Trophoblast cell (in vitro differentiated cells and primary cell): ENCODE measurements at places on chromosomes 7 and 10.

- H3K36me3 ChIP-seq = no peaks in the 10 kb centered on the region
- no peak overlapping the region for H3K4me3 ChIP-seq
- no peak for DNase-seq
- no peaks in the 10 kb centered on the region for H3K27me3 ChIP-seq
- peaks cover 7% of the 10 kb centered on the region for H3K4me1 ChIP-seq
- H3K27ac ChIP-seq = no peak overlapping the region
Measured at GRCh38 chr7:149870701-149871483, 2.9 kb upstream of the ATP6V0E2 start.

DNA sequence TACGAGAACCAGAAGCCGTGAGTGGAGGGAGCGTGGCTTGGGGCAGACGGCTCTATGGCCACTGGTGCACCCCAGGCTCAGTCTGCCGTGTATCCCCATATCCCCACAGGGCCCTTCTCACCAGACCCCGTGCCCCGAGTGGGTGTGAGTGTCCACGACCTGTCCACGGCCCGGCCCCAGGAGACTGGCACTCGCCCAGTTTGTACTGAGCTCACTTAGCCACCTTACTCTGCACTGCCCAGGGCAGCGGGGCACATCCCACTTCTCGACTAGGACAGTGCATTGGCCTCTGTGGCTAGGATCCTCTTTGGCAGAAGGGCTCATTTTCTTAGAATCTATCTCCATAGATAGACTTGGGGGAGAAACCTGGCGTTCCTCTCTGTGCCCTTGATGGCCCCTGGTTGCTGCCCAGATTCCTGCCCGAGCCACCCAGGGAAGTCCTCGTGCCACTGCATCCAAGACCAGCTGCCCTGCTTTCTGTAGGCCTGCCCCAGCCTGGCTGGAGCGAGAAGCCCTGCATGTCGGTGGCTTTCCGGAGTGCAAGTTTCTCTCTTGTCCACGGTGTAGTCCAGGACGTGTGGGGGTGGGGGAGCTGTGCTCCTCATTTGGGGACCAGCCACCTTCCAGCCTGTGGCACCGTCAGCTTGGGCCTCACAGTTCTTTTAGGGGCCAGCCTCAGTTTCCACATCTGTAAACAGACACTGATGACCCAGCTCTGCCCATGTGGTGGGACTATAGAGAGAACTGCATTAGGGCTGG lies 11.9 kb downstream of the TMEM120A start:
- H3K4me3 ChIP-seq = no peak overlapping the region
- no peaks in the 10 kb centered on the region for H3K27me3 ChIP-seq
- peaks cover 79% of the 10 kb centered on the region for H3K36me3 ChIP-seq
- H3K27ac ChIP-seq = no peak overlapping the region
- no peak for DNase-seq
- no peaks in the 10 kb centered on the region for H3K4me1 ChIP-seq

DNA sequence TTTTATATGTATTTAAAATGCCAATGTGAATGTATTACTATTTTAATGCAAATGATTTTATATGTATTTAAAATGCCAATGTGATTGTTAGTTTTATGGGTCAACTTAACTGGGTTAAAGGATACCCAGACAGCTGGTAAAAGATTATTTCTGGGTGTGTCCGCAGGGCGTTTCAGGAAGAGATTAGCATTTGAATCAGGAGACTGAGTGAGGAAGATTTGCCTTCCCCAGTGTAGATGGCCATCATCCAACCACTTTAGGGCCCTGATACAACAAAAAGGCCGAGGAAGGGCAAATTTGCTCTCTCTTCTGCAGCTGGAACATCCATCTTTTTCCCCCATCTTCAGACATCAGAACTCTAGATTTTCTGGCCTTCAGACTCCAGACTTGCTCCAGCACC lies 116.2 kb downstream of the BAMBI start:
- DNase-seq = no peak
- H3K36me3 ChIP-seq = no peaks in the 10 kb centered on the region
- no peaks in the 10 kb centered on the region for H3K27me3 ChIP-seq

GRCh38 chr7:78448911-78449310 lies 650.3 kb downstream of the PHTF2 start:
- DNase-seq = peak; percentile 42
- no peak overlapping the region for H3K27ac ChIP-seq
- no peaks in the 10 kb centered on the region for H3K36me3 ChIP-seq
- H3K4me1 ChIP-seq = no peaks in the 10 kb centered on the region
- no peak overlapping the region for H3K4me3 ChIP-seq
- H3K27me3 ChIP-seq = no peaks in the 10 kb centered on the region

DNA sequence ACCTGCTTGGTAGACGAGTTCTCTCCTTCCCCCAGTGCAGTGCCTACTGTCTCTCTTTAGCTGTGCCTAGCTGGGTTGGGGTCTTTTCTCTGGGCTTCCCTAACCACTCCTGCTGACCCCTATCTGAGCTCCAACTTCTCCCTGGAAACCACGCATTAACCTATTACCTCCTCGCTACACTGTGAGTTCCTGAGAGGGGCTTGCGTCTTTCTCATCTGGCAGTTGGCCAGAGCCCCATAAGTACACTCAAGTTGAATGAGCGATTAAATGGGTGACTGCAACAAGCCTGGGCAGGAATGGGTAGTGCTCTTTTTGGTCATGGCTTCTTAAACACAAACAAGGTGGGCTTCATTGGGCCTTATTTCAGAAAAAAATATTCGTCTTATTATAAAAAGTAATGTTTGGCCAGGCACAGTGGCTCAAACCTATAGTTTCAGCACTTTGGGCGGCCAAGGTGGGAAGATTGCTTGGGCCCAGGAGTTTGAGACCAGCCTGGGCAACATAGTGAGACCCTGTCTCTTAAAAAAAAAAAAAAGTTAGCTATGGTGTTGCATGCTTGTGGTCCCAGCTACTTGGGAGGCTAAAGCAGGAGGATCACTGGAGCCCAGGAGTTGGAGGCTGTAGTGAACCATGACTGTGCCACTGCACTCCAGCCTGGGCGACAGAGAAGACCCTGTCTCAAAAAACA lies 41.4 kb downstream of the SYPL1 start:
- no peaks in the 10 kb centered on the region for H3K36me3 ChIP-seq
- no peak overlapping the region for H3K27ac ChIP-seq
- peaks cover 6% of the 10 kb centered on the region for H3K4me1 ChIP-seq
- no peak for DNase-seq
- H3K27me3 ChIP-seq = no peaks in the 10 kb centered on the region

GRCh38 chr7:104895522-104896236 lies 118.3 kb upstream of the KMT2E start:
- DNase-seq = no peak
- H3K36me3 ChIP-seq = no peaks in the 10 kb centered on the region
- no peak overlapping the region for H3K4me3 ChIP-seq
- H3K4me1 ChIP-seq = no peaks in the 10 kb centered on the region

GRCh38 chr10:71590781-71591350 lies 128.7 kb downstream of the C10orf105 start:
- H3K36me3 ChIP-seq = no peaks in the 10 kb centered on the region
- no peaks in the 10 kb centered on the region for H3K4me1 ChIP-seq

GRCh38 chr7:71511361-71511807 lies 379.4 kb downstream of the GALNT17 start:
- no peak overlapping the region for H3K4me3 ChIP-seq
- H3K27me3 ChIP-seq = no peaks in the 10 kb centered on the region
- H3K4me1 ChIP-seq = no peaks in the 10 kb centered on the region

GRCh38 chr7:39095875-39096619 lies 118.3 kb downstream of the POU6F2 start:
- no peaks in the 10 kb centered on the region for H3K4me1 ChIP-seq
- no peaks in the 10 kb centered on the region for H3K36me3 ChIP-seq
- H3K27me3 ChIP-seq = no peaks in the 10 kb centered on the region
- no peak overlapping the region for H3K27ac ChIP-seq
- no peak overlapping the region for H3K4me3 ChIP-seq

- H3K4me1 ChIP-seq = no peaks in the 10 kb centered on the region
- H3K4me3 ChIP-seq = no peak overlapping the region
- no peak overlapping the region for H3K27ac ChIP-seq
Measured at GRCh38 chr7:47361746-47362215, 220.1 kb downstream of the TNS3 start.

GRCh38 chr7:130154501-130155317 lies 50.5 kb downstream of the TMEM209 start:
- H3K4me1 ChIP-seq = no peaks in the 10 kb centered on the region

GRCh38 chr7:3867863-3868262 lies 566.8 kb downstream of the SDK1 start:
- no peak overlapping the region for H3K4me3 ChIP-seq

DNA sequence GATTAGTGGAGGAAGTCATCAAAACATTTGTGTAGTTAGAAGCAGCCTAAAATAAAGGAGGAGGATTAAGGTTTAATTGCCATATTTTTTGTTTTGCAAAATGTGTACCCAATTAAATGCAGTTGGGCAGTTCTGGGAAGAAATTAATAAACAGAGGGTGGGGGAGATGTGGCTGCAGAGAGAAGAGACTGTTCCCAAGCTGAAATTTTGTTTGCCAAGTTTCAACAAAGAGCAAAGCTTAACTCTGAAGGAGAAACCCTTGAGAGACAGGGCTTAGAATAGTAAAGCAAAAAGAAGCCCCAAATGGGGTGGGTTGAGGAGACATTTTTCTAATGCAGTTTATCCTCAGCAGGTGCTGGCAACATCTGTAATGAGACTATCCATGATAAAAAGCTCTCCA lies 298.0 kb upstream of the NRP1 start:
- H3K27me3 ChIP-seq = no peaks in the 10 kb centered on the region
- H3K4me1 ChIP-seq = no peaks in the 10 kb centered on the region

- no peaks in the 10 kb centered on the region for H3K36me3 ChIP-seq
- H3K4me3 ChIP-seq = no peak overlapping the region
- no peaks in the 10 kb centered on the region for H3K27me3 ChIP-seq
- DNase-seq = no peak
Measured at GRCh38 chr7:154861589-154861988, 141.3 kb downstream of the PAXIP1 start.

DNA sequence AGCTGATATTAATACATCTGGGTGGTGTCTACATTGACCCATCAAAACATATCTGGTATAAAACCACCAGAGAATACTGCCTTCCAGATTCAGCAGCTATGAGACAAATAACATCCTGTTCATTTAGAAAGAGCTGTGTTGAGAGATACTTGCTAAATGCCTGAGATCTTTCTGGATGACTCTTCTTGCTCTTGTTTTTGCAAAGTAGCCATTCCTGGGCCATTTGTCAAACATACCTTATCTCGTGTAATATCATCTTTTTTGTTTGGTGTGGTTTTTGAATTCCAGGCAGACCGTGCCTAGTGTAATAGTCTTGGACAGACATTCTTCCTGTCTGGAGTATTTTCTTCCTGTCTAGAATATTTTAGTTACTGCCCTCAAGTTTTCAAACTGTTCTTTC lies 74.7 kb upstream of the PRR15 start:
- peak; percentile 95 for DNase-seq
- H3K36me3 ChIP-seq = no peaks in the 10 kb centered on the region
- peak overlapping the region; percentile 95 for H3K27ac ChIP-seq
- H3K27me3 ChIP-seq = no peaks in the 10 kb centered on the region
- no peak overlapping the region for H3K4me3 ChIP-seq

GRCh38 chr7:107744345-107744750 lies 406 bp downstream of the CBLL1 start:
- no peak for DNase-seq
- peaks cover 5% of the 10 kb centered on the region for H3K4me1 ChIP-seq
- peak overlapping the region; percentile 29 for H3K27ac ChIP-seq
- peak overlapping the region; percentile 93 for H3K4me3 ChIP-seq
- no peaks in the 10 kb centered on the region for H3K27me3 ChIP-seq

DNA sequence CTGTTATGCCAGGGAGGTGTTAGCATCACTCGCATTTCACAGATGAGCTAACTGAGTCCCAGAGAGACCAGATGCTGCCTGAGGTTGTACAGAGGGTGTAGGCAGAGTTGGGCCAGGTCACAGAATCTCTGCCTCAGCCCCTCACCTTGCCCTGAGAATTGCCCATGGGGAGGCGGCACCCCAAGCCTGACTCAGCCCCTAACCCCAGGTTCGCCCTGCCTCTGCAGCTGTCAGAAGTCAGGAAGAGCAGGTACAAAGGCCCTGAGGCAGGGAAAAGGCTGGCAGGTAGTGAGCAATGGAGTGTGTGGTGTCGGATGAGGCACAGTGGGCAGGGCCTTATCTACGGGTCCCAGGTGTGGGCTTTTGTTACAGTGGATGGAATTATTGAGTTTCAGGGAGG lies 79.4 kb downstream of the MYL10 start:
- DNase-seq = no peak
- no peaks in the 10 kb centered on the region for H3K27me3 ChIP-seq

DNA sequence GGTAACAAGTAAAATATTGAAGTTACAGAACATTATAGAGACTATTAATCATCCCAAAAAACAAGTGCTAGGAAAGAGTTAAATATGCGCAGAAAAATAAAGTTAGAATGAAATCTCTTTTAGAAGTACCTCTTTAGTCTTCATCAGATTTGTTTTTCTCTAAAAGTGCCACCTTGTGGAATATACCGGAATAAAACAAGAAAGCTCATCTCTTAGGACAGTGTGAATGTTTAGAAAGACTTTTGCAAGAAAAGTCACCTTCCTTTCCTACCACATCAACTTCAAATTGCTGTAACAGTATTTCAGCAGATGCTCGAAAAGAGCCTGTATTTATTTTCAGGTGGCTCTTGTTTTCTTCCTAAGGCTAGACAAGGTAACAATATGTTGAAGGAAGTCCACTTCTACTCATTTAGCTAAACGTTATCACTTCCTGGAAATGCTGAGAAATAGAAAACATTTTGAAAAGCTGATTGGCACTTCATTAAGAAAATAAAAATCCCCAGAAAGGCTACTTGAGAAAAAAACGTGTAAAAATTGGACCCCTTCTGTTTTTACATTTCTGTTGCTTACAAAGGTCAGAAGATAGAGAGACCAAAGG lies 19.8 kb upstream of the FAM133B start:
- no peaks in the 10 kb centered on the region for H3K27me3 ChIP-seq
- no peak overlapping the region for H3K4me3 ChIP-seq
- peaks cover 14% of the 10 kb centered on the region for H3K36me3 ChIP-seq
- H3K4me1 ChIP-seq = peaks cover 6% of the 10 kb centered on the region

- H3K4me3 ChIP-seq = no peak overlapping the region
- no peaks in the 10 kb centered on the region for H3K36me3 ChIP-seq
- H3K27ac ChIP-seq = no peak overlapping the region
- H3K27me3 ChIP-seq = no peaks in the 10 kb centered on the region
Measured at GRCh38 chr7:132108563-132108962, 467.7 kb downstream of the PLXNA4 start.

- DNase-seq = no peak
- H3K27ac ChIP-seq = no peak overlapping the region
- no peak overlapping the region for H3K4me3 ChIP-seq
- H3K4me1 ChIP-seq = no peaks in the 10 kb centered on the region
- no peaks in the 10 kb centered on the region for H3K36me3 ChIP-seq
Measured at GRCh38 chr10:89887406-89887805, 186.0 kb downstream of the KIF20B start.

- H3K4me1 ChIP-seq = no peaks in the 10 kb centered on the region
- DNase-seq = no peak
- no peaks in the 10 kb centered on the region for H3K27me3 ChIP-seq
- no peak overlapping the region for H3K4me3 ChIP-seq
- peaks cover 26% of the 10 kb centered on the region for H3K36me3 ChIP-seq
Measured at GRCh38 chr10:49751216-49751615, 10.9 kb downstream of the OGDHL start.
